Stimulated activated CD8-positive, alpha-beta memory T cell treated with anti-CD3 and anti-CD28 coated beads, Interleukin-7, amount 100 ng/mL, for 1 hour (primary cell): ENCODE measurements at places on chromosomes 4 and X.

DNA sequence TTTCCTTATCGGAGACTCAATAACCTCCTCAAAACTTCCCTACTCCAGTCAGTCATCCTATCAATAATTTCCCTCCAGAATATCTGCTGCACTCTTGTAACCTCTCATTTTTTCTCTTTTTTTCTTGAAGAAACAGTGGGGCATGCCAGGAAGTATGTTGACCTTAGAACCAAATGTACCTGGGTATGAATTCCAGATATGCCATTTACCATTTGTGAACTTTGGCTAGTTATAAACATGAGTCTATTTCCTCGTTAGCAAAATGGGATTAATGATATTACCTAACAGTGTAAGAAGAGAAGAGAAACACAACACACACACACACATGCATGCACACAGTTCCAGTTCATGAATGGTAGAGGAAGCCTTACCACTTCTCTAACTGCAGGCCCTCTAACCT, 578.2 kb downstream of the FAM133A start:
- no peak for DNase-seq

GRCh38 chrX:37759351-37759750, 20.5 kb upstream of the CYBB start:
- no peak for DNase-seq

DNA sequence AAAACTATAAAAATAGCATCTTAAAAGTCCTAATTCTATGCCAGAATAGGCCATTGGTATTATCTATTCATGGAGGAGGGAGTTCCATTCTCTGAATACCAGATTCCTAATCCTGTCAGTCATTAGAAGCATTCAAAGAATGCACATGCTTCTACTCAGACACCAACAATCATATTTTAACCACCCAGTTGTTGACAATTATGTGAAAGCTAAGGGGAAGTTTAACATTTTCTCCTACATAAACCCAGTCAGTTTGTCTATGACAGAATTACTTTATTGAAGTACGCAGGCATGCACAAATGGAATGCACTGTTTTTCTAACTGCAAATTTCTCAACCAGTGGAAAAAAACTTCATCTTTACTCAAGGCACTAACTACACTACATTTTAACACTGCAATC, 69.6 kb upstream of the MTNR1A start:
- no peak for DNase-seq

- no peak for DNase-seq
These were observed 54.9 kb downstream of the STOX2 start for GRCh38 chr4:183960046-183960420.

DNA sequence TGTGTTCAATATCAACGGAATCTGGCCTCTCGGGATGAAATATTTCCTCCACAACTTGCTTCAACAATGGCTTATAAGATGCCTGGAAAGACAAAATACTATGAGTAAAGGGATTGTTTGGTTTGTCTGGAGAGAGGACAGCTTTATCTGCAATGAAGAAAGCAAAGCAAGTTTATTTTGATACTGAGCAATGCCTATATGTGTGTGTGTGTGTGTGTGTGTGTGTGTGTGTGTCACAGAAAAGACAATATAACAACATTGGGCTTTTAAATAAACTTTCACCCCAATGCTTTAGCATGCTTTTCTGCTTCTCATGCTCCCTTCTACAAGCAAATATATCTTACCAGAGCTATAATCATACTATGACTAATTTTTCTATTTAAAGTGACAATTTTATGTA, 45.4 kb downstream of the RASL11B start:
- DNase-seq = no peak

DNA sequence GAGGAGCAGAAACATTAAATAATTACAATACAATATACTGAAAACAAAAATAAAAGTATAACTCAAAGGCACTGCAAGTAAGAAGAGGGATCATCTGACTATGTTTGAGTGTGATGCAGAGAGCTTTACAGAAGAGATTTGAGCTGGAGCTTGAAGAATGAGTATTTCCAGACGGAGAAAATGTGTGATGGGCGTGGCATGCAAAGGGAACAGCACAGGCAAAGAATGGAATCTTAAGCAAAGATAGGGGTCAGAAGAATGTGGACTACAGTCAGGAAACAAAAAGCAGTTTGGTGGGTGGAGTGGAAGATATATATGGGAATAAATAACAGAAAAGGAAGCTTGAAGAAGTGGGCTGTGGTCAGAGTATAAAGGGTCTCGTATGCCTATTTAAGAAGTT, 45.5 kb downstream of the OPHN1 start:
- no peak for DNase-seq

- no peak for DNase-seq
These were observed 175.3 kb upstream of the FGF13 start for GRCh38 chrX:138886769-138887168.

DNA sequence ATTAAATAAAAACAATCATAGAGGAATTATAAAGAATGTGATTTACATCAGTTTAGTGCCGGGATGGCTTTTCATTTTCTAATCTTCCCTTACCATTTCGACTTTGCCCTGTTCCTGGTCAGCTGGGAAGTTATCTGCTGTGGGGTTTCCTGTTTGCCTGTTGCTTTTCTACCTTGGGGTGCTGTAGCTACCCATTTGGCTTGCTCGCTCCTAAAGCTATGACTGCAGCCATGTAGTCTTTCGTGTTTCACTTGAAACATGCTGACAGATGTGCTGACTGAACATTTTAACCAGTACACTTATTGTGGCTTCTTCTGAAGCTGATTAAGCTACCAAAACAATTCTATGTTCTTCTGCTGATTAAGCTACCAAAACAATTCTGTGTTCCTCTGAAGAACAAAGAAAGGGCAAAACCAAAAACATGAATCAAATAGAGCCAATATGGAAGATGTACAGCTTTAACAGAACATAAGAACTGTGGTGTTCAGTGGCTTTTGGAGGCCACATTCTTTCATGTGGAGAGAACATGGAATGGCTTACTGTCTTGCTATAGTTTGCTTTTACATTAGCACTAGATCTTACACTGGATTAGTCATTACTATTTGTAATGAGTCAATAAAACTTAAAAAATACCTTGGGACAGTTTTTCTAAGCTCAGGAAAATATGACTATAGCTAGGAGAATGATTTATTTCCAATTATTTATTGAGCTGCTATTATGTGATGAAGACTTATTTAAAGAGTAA, 440.4 kb downstream of the SPRY1 start:
- no peak for DNase-seq

DNA sequence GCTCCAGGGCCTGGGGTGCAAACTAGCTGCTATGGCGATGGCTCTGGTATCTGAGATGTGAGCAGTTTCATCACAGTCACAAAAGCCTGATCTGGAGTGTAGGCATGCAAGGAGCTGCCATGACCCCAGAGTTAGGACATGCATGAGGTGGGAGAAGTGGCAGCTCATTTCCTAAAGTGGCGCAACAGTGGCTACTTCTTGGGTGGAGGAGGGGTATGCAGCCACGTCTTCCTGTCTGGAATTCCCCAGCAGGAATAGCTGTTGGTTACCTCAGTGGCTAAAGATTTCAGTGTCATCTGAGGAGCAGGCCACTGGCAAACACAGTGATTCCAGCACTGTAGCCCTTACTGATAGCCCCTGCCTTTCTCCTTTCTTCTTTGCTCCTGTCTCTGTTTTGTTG, 1382.5 kb downstream of the C4orf33 start:
- DNase-seq = no peak

- no peak for DNase-seq
These were observed 38.4 kb downstream of the SLAIN2 start for GRCh38 chr4:48379587-48380180.
